Stimulated activated CD4-positive, alpha-beta T cell treated with anti-CD3 and anti-CD28 coated beads, Interleukin-2, amount 100 ng/mL, for 24 hours (primary cell): ENCODE measurements at places on chromosomes 12 and 14.

GRCh38 chr12:59158681-59159080 lies 238.4 kb upstream of the LRIG3 start:
- no peak for DNase-seq

DNA sequence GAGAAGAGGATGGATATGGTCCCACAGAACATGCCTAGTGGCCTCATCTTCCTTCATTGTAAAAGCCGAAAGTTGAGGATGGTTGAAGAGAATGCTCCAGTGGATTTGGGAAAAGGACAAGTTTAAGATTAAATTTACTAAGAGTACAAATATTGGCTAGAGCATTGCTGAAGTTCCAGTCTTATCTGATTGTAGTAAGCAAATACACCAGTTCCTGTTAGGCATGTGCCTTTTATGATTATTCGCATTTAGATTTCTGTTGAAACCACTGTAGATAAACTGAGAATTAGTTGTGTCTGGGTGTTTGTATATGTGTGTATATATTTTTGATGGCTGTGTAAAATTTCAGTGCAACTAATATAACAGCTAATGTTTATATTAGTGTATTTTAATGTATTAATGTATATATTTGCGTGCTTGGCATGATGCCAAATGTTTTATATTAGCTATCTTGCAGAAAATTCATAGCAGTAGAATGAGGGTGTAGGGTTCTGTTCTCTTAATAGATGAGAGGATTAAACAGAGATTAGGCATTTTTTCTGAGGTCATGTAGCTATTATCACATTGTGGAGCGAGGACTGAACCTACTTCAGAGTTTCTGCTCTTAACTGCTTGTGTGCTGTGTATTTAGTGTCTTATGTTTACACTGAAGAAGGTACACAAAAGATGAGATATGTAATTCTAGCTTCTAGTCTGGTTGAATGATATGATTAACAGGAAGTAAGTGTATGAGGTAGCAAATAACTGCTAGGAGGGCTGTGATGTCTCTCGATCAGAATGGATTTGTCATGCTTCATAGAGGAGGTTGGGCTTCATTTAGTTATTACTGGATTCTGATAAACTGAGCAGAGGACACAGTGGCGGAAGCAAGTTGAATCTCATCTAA lies 21.1 kb downstream of the FKBP3 start:
- DNase-seq: no peak

- no peak for DNase-seq
Observed at GRCh38 chr12:24944601-24944975, 4.3 kb downstream of the BCAT1 start.

- peak; percentile 37 for DNase-seq
Observed at GRCh38 chr12:121893961-121894460, 5.4 kb downstream of the PSMD9 start.

GRCh38 chr12:129404556-129404955 lies 499.3 kb downstream of the TMEM132D start:
- no peak for DNase-seq

DNA sequence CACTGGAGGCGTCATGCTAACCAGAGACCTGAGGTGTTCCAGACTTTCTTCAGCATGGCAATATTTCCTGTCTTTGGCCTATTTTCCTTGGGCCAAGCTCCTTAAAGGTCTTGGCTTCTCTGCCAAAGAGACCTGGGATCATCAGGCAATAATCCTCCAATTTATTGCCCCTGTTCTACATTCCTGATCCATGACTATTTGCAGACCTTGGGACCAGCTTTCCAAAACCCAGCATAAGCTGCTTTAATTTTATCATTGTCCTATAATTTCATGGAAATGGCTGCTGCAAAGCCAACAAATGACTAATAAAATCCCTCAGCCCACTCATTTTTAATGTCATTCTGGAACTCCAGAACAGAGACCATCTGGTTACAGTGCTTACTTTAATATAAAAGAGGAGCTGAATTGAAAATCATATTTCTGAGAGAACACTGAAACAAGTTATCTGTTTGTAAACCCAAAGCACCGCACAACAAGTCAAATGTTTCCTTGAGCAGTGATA lies 166.9 kb upstream of the BTG1 start:
- no peak for DNase-seq
